ENCODE measurements at places on chromosomes 6 and 20. TPM values are rescaled to one million over a fixed set of nuclear protein-coding genes. Genes with fewer than 3 reads are reported as not detected.

Gene TRIM15
- total RNA-seq: not detected

Gene SOBP
- total RNA-seq: 1.1 TPM

Gene DCDC2
- not detected for total RNA-seq

Gene TP53TG5
- not detected for total RNA-seq

Gene HLA-DMB
- 341 TPM for total RNA-seq

Gene KCNK16
- total RNA-seq: not detected

Gene PTCHD4
- total RNA-seq: not detected

Gene GPR31
- total RNA-seq: not detected

Gene PCNA
- 62.0 TPM for total RNA-seq

Gene SNAP91
- not detected for total RNA-seq

Gene EBF4
- total RNA-seq: 1.6 TPM

Gene TSHZ2
- 1.5 TPM for total RNA-seq

Gene BPIFA1
- not detected for total RNA-seq

Gene MAP7
- total RNA-seq: 0.56 TPM

Gene TRAPPC3L
- not detected for total RNA-seq

Gene TTLL9
- 0.61 TPM for total RNA-seq

Gene APOM
- total RNA-seq: 2.4 TPM

Gene NPBWR2
- not detected for total RNA-seq

Gene RAET1L
- not detected for total RNA-seq

Gene GSTA3
- total RNA-seq: not detected

Gene DLK2
- 1.4 TPM for total RNA-seq

Gene DUSP15
- 26.9 TPM for total RNA-seq

Gene RBPJL
- total RNA-seq: not detected

Gene SERINC1
- 51.3 TPM for total RNA-seq

Gene MYH7B
- total RNA-seq: 0.20 TPM

Gene ZNF391
- total RNA-seq: 5.9 TPM

Gene SLC4A11
- 0.58 TPM for total RNA-seq

Gene BPIFB6
- not detected for total RNA-seq

Gene FERMT1
- 0.56 TPM for total RNA-seq

Gene LY6G5C
- total RNA-seq: 0.73 TPM
